ENCODE measurements at places on chromosomes 11 and 22. TPM values are rescaled to one million over a fixed set of nuclear protein-coding genes. Genes with fewer than 3 reads are reported as not detected.

- no peak for DNase-seq
- no peaks in the 10 kb centered on the region for H3K36me3 ChIP-seq
- no peaks in the 10 kb centered on the region for H3K4me1 ChIP-seq
- H3K27ac ChIP-seq, result no peak overlapping the region
- no peaks in the 10 kb centered on the region for H3K27me3 ChIP-seq
Observed at GRCh38 chr11:74280494-74280893, 30.9 kb downstream of the P4HA3 start.

DNA sequence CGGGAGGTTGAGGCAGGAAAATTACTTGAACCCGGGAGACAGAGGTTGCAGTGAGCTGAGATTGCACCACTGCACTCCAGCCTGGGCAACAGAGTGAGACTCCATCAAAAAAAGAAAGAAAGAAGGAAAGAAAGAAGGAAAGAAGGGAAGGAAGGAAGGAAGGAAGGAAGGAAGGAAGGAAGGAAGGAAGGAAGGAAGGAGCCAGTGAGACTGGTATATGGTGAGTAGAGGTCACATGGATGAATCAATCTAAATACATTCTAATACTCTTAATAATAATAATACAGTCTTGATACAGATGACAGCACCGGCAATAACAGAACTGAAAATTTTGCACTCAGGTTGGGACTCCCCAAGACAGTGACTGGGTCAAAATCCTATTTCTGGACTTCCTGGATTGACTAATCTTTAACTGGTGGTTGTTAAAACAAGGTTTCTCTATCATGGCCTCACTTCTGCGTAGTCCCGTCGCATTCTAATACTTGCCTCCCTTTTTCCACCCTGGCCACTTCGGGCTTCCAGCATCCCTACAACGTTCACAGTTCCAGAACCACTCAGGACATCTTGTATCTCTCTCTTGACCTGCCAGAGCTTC, 53.5 kb upstream of the EIF3M start:
- no peaks in the 10 kb centered on the region for H3K27me3 ChIP-seq
- DNase-seq, result no peak
- no peak overlapping the region for H3K4me3 ChIP-seq
- H3K27ac ChIP-seq, result no peak overlapping the region

GRCh38 chr11:15955595-15955994, 400.8 kb downstream of the SOX6 start:
- no peak overlapping the region for H3K4me3 ChIP-seq
- no peaks in the 10 kb centered on the region for H3K36me3 ChIP-seq
- H3K27ac ChIP-seq, result no peak overlapping the region
- DNase-seq, result no peak
- no peaks in the 10 kb centered on the region for H3K27me3 ChIP-seq

GRCh38 chr11:12386745-12387144, 9.4 kb downstream of the PARVA start:
- H3K4me1 ChIP-seq, result 0 out of 2 replicates have a peak, but pooled peaks cover 3% of the 10 kb centered on the region
- H3K27ac ChIP-seq, result no peak overlapping the region
- no peak overlapping the region for H3K4me3 ChIP-seq

GRCh38 chr11:16326679-16327297, 29.6 kb downstream of the SOX6 start:
- H3K36me3 ChIP-seq, result no peaks in the 10 kb centered on the region
- H3K4me3 ChIP-seq, result no peak overlapping the region
- no peaks in the 10 kb centered on the region for H3K27me3 ChIP-seq

- H3K27me3 ChIP-seq, result no peaks in the 10 kb centered on the region
- DNase-seq, result peak; percentile 83
- H3K27ac ChIP-seq, result no peak overlapping the region
- H3K4me3 ChIP-seq, result peak overlapping the region; percentile 33
- H3K4me1 ChIP-seq, result peaks cover 18% of the 10 kb centered on the region
- H3K36me3 ChIP-seq, result no peaks in the 10 kb centered on the region
Observed at GRCh38 chr11:64181506-64182411, 4.2 kb upstream of the STIP1 start.

GRCh38 chr11:77104727-77105126, 2.1 kb downstream of the OMP start:
- no peak for DNase-seq
- no peaks in the 10 kb centered on the region for H3K36me3 ChIP-seq
- H3K4me1 ChIP-seq, result no peaks in the 10 kb centered on the region

DNA sequence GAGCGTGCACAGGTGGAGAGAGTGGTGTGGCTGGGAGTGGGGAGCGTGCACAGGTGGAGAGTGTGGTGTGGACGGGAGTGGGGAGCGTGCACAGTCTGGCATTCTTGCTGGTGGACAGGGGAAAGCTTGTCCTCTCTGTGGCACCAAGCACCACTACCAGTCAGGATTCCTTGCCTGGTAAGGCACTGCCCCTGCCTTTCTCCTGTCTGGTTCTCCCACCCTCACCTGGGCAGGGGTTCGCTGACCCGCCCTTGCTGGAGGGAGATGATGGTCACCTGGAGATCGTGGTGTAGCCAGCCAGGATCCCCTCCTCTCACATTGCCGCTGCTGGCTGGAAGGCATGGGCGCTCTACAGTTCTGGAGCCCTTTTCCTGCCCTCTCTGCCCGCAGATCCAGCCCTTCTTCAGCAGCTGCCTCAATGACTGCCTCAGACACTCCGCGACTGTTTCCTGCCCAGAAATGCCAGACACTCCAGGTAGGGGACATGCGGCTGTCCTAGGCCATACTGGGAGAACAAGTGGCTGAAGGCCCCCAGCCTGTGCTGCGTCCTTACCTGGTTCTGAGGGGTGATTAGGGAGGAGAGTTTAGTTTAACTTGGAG, 16.7 kb downstream of the TMEM121B start:
- H3K4me1 ChIP-seq, result no peaks in the 10 kb centered on the region
- H3K27me3 ChIP-seq, result no peaks in the 10 kb centered on the region
- no peaks in the 10 kb centered on the region for H3K36me3 ChIP-seq
- H3K27ac ChIP-seq, result no peak overlapping the region
- H3K4me3 ChIP-seq, result no peak overlapping the region

DNA sequence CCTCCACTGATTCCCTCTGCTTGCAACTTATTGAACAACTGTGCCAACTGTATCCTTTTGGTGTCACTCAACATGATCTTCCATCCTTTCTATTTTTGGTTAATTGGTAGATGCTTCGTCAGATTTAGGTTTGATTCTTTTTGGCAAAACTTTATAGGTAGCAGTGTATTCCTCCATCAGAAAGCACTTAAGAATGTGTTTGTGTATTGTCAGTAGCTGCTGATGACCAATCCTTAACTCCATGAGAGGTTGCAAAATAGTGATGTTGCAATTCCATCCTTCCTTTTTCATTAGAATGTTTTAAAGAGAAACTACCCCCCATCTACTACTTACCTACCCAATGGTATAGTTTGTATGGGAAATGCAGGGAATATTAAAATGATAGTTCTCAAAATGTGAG, 22.1 kb downstream of the FAM76B start:
- no peaks in the 10 kb centered on the region for H3K36me3 ChIP-seq
- no peak overlapping the region for H3K4me3 ChIP-seq

DNA sequence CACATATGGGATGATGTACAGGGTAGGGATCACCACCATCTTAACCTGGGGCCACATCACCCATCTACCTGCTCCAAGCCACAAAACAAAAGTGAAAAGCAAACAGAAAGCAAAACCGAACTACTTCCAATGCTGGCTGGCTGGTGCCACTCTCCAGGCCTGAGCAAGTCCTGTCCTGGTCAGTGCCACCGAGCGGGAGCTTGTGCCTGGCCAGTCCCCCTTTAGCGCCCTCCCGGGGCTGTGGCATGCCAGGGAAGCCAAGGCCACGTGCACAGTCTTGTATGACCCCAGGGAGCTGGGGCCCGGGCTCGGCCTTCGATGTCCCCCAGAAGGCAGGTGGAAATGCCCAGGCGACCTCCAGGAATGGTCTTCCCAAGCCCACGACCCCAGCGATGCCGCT, 17.9 kb upstream of the NAP1L4 start:
- no peak overlapping the region for H3K4me3 ChIP-seq
- no peaks in the 10 kb centered on the region for H3K4me1 ChIP-seq
- no peak overlapping the region for H3K27ac ChIP-seq
- H3K36me3 ChIP-seq, result peaks cover 27% of the 10 kb centered on the region
- no peaks in the 10 kb centered on the region for H3K27me3 ChIP-seq

GRCh38 chr11:76789443-76789719, 6.2 kb downstream of the TSKU start:
- H3K36me3 ChIP-seq, result peaks cover 5% of the 10 kb centered on the region
- H3K27ac ChIP-seq, result no peak overlapping the region
- H3K27me3 ChIP-seq, result no peaks in the 10 kb centered on the region
- peaks cover 39% of the 10 kb centered on the region for H3K4me1 ChIP-seq

DNA sequence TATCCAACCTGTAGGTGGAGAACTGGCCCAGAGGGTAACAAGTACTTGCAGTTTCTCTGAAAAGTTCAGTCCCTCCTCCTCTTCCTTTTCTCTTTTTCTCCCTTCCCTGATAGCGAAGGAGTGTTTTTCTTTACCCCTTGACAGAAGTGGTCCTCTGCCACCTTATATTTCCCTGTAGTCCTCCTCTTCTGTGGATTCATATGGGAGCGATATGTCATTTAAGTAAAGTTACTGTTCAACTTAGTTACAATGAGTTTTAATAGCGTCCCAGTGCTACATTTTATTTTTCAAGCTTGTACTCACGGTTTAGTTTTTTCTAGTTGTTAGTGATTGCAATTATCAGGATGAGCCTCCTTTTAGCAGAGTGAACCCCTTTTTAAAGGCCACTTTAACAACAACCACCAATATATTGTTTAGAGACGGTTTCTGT, 1.4 kb downstream of the PCF11 start:
- DNase-seq, result no peak
- H3K4me3 ChIP-seq, result peak overlapping the region; percentile 92
- H3K4me1 ChIP-seq, result peaks cover 8% of the 10 kb centered on the region
- no peaks in the 10 kb centered on the region for H3K27me3 ChIP-seq

DNA sequence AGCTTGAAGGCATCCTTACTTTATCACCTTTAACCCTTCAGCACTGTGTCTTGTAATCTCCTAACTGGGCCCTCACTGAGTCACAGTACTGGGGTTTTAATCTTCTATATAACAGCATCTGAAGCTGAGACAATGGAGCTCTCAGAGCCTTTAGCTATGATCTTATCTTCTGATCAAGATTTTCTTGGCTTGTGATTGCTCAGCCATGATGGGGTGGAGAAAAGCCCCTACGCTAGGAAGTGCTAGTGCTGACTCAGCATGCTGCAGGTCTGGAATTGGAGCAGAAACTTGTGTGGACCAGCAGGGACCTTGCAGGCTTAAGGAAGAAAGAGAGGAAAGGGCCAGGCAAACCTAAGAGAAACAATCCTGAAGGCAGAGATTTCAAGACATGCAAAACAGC, 71.7 kb upstream of the EED start:
- no peaks in the 10 kb centered on the region for H3K36me3 ChIP-seq
- H3K27ac ChIP-seq, result no peak overlapping the region
- no peaks in the 10 kb centered on the region for H3K27me3 ChIP-seq
- DNase-seq, result no peak

GRCh38 chr11:66767666-66768065, 38.6 kb upstream of the SPTBN2 start:
- H3K4me1 ChIP-seq, result no peaks in the 10 kb centered on the region
- no peaks in the 10 kb centered on the region for H3K27me3 ChIP-seq
- H3K36me3 ChIP-seq, result no peaks in the 10 kb centered on the region
- DNase-seq, result no peak
- H3K27ac ChIP-seq, result no peak overlapping the region
- H3K4me3 ChIP-seq, result no peak overlapping the region

DNA sequence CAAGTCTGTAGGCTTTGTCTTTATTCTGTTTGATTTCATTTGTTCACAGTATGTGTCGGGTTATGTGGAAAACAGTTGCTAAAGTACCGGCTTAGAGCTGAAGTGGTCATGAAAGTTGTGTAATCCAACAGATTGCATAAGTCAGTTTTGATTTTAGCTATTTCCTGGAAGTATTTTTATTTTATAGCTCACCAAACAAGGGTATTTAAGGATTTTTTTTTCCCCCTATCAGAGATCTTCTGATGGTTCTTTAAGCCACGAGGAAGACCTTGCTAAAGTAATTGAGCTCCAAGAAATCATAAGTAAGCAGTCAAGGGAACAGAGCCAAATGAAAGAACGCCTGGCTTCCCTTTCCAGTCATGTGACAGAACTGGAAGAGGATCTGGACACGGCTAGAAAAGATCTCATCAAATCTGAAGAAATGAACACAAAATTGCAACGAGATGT, 55.9 kb downstream of the PPFIA1 start:
- no peaks in the 10 kb centered on the region for H3K27me3 ChIP-seq
- DNase-seq, result no peak
- peaks cover 60% of the 10 kb centered on the region for H3K36me3 ChIP-seq
- H3K27ac ChIP-seq, result no peak overlapping the region
- H3K4me3 ChIP-seq, result no peak overlapping the region

DNA sequence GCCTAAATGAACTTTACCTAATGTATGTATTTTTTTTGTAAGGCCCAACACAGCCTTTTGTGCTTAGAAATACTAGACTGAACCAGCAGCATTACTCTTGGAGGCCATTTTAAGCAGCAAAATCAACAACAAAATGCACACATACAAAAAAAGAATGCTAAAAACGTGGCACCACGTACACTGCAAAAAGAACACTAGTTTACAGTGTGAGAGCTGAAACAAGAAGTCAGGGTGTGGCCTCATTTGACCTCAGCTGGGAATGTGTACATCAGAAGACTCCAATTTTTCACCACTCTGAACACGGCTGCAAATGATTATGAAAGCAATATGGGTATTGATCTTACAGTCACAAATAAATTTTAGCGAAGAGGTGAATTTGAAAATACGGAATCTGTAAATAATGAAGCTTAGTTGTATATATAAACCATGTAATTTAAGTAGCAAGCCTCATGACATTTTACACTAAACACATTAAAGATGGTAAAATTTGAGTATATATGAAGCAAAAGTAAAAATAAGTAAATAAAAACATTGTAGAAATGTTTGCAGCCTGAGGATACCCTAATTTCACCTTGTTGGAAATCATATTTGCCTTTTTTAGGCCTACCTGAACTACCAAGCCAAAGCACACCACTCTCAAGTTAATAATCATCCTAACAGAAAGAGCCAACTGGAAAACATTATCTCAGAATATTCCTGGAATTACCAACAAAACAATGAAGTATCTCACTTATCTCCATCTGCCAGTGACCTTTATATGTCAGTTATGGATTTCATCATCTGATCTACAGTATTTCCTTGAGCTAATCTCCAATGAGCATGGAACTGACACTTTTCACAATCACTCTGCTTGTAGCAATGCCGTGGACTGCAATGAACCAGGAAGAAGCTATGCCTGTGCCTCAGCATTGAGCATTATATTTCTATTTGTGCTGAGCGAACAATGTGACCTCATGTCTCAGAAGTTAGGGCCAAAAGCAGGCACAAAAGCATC, 319.5 kb upstream of the FAT3 start:
- H3K4me1 ChIP-seq, result no peaks in the 10 kb centered on the region
- H3K4me3 ChIP-seq, result no peak overlapping the region
- no peaks in the 10 kb centered on the region for H3K36me3 ChIP-seq
- no peaks in the 10 kb centered on the region for H3K27me3 ChIP-seq

The SHANK2 gene
- 73.1 TPM for total RNA-seq

The SORL1 gene
- 78.3 TPM for total RNA-seq

The GLYATL2 gene
- 0.63 TPM for total RNA-seq

The VWCE gene
- 16.9 TPM for total RNA-seq

The PLAAT5 gene
- 11.6 TPM for total RNA-seq

The DDX25 gene
- total RNA-seq, result 20.7 TPM

The MYRF gene
- total RNA-seq, result 5.5 TPM

The ST3GAL4 gene
- 28.0 TPM for total RNA-seq

The RASSF7 gene
- total RNA-seq, result 59.1 TPM

The SAA2 gene
- total RNA-seq, result not detected

All from GM23338 (cell line).